ENCODE measurements at places on chromosomes 4 and X.

- DNase-seq, result no peak
Observed at GRCh38 chr4:2393353-2394270, 24.8 kb downstream of the ZFYVE28 start.

DNA sequence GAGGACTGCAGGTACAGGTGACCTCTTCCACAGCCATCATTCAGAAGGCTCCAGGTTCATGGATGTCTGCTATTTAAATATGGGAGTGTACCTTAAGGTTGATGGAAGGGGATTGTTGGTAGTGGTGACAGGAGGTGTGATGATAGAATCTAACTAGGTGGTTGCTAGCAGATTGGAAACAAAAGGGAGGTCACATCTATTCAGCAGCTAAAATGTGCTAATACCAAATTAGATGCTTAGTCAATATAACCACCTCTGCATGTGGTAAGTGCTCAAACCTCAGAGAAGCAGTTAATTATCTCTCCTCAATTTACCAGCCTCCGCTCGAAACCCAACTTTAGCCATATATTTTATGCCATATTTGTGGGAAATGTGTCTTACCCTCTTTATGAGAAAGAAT lies 98.7 kb upstream of the CCSER1 start:
- DNase-seq, result no peak

DNA sequence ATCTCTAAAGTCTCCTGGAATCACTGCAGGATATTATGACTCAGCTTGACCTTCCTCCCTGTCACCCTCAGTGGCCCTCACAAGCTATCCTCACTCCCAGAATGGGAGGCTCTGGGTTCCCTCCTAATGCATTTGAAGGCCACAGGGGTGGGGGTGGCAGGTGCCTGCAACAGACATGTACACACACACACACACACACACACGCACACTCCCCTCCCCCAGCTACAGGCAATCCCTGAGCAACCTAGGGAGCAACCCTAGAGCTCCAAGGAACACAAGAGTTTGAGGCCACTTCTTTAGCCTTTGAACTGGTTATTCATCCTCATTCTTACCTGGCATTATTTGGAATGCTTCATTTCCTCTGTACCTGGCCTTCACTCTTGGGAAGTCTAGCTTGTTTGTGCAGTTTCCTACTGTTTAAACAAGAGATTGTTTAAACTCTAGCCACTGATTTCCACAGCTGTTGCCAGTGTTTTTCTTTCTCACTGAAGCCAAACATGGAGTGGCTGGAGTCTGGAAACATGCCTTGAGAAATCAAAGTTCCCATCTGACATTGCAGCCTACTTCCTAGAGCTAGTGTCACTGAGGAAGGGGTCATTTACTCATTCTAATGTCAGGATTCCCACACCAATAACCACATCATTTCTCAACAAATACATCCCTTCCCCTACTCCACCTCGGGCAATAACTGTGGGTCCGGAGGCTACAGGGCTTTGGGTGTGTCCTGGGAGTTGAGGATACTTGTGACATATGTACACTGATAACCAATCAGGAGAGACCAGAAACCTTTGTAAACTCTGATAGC lies 37.7 kb downstream of the MAOA start:
- DNase-seq, result no peak

DNA sequence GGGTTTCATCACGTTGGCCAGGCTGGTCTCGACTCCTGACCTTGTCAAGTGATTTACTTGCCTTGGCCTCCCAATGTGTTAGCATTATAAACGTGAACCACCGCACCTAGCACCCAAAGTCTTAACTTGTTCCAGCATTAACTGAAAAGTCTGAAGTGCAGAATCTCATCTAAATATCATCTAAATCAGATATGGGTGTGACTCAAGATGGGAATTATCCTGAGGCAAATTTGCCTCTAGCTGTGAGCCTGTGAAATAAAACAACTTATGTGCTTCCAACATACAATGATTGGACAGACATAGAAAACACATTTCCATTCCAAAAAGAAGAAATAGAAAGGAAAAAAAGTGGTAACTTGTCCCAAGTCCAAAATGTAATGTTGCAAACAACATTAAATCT lies 641.1 kb upstream of the ATOH1 start:
- no peak for DNase-seq

Data from Kasumi-1 (cell line).